ENCODE measurements at places on chromosomes 2 and 18.

- DNase-seq: no peak
Measured at GRCh38 chr2:38966678-38967077, 77.0 kb downstream of the ARHGEF33 start.

DNA sequence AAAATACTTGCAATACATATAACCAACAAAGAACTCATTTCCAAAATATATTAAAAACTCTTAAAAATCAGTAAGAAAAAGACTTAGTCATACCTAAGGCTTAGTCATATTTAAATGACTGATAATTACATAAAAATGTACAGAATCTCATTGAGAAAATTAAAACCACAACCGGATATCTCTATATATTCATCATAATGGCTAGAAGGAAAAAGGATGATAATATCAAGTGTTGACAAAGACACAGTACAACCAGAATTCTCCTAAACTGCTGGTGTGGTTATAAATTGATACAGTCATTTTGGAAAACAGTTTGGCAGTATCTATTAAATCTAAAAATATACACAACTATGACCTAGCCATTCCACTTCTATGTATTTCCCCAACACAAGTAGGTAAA lies 27.1 kb upstream of the IHH start:
- no peak for DNase-seq

DNA sequence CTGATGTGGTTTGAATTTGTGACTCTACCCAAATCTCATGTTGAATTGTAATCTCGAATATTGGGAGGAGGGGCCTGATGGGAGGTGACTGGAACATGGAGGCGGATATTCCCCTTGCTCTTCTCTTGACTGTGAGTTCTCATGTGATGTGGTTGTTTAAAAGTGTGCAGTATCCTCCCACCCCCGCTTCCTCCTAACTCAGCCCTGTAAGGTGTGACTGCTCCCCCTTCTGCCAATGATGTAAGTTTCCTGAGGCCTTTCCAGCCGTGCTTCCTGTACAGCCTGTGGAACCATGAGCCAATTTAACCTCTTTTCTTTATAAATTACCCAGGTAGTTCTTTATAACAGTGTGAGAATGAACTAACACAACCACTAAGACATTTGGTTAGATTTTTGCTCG lies 458.4 kb downstream of the THSD7B start:
- no peak for DNase-seq

- no peak for DNase-seq
Measured at GRCh38 chr2:7655629-7656028, 738.4 kb downstream of the RNF144A start.

- DNase-seq: no peak
Measured at GRCh38 chr2:219603771-219604170, 6.1 kb downstream of the STK11IP start.

DNA sequence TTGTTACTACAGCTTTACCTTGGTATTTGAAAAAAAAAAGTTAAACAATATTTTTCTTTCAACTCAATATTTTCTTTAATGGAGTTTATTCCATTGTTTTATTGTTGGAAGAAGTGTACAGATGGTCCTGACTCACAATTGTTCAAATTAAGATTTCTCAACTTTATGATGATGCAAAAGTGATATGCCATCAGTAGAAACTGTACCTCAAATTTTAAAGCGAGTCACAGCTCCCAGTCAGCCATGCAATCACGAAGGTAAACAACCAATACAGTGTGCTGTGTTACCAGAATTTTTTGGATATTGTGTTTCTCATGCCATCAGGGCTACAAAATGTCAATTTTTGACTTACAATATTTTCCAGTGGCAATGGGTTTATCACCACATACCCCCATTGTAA lies 54.0 kb upstream of the COL5A2 start:
- no peak for DNase-seq

- DNase-seq: no peak
Measured at GRCh38 chr2:140734992-140735391, 1395.8 kb downstream of the LRP1B start.

- DNase-seq: no peak
Measured at GRCh38 chr18:37303009-37303408, 262.6 kb downstream of the CELF4 start.

DNA sequence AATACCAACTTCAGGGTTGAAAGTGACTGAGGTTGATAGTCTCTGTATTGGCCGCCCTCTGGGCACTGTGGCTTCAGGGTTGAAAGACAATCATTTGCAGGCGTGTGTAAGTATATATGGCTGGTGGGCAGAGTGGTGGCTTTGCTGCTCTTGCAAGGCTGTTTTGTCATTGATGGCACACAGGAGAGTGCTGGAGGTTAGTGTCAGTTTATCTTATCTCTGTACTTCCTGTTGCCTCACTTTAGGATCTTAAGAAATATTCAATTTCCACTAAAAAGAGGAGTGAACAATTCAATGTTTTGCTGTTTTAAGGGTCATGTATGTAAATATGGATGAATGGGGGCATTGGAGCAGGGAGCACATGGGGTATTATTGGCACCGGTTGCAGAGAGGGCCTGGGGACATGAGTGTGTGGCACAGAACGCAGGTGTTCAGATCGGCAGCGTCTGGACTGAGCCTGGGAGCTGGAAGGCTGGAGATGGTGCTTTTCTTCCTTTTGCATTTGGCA lies 51.5 kb downstream of the NCK2 start:
- DNase-seq: no peak

DNA sequence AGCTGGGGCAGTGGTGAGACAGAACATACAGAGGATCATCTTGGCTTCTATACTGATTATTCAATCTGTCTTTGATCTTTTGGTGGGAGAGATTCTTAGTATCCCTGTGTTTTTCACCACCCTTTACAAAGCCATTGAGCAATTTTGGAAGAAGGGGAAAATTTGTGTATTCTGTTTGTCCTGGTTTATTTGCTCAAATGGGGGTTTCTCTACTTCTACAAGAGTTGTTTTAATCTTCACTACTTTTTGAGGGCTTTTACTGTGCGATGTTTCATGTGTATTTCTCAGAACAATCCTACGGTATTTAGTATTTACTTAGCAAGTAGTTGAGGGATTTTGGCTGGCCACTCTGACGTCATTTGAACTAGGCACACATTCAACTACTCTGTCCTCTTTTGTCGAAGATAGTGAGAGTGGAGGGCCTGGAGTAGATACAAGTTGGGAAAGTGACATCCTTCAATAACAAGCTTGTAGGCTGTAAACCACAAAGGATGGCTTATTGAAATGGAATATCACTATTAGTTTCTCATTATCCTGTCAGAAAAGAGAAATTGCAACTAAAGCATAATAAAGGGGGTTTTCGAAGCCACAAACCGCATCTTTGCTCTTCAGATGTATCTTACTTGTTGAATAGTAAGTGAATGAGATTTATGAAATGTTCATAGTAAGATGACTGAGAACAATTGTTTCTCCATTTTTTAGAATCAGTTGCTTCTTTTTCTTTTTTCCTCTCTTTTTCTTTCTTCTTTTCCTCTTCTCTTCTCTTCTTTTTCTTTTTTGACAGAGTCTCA lies 24.8 kb downstream of the FMNL2 start:
- DNase-seq: no peak

GRCh38 chr18:2547477-2548087 lies 23.7 kb downstream of the METTL4 start:
- no peak for DNase-seq

DNA sequence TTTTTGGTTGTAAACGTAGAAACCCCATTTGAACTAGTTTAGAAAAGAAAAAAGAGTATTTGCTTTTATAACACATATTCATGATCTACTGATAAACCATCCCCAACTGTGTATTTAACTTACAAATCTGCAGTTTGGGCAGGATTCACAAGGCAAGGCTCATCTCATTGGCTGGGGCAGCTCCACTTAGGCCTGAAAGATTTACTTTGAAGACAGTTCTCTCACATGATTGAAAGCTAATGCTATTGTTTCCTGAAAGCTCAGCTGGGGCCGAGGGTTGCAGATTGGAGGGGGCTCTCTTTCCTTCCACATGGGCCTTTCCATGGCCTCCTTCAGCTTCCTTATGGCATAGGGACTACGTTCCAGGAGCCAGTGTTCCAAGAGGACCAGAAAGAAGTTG lies 47.4 kb downstream of the ARHGAP15 start:
- no peak for DNase-seq

DNA sequence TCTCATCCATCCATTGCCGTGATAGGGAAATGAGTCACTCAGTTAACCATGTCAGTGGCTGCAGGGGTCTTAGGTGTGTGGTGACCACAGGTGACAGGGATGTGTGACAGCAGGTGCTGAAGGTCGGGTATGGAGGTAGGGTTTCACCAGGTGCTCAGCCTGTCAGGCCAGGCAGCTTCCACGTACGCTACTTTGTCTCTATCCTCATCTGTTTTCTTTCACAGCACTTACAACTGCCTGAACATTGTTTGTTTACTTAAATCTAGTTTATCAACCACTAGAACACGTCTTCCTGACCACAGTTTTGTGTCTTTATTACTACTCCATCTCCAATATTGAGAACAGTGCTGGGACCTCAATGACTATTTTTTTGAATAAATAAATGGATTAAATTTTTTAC lies 11.4 kb upstream of the UXS1 start:
- no peak for DNase-seq

DNA sequence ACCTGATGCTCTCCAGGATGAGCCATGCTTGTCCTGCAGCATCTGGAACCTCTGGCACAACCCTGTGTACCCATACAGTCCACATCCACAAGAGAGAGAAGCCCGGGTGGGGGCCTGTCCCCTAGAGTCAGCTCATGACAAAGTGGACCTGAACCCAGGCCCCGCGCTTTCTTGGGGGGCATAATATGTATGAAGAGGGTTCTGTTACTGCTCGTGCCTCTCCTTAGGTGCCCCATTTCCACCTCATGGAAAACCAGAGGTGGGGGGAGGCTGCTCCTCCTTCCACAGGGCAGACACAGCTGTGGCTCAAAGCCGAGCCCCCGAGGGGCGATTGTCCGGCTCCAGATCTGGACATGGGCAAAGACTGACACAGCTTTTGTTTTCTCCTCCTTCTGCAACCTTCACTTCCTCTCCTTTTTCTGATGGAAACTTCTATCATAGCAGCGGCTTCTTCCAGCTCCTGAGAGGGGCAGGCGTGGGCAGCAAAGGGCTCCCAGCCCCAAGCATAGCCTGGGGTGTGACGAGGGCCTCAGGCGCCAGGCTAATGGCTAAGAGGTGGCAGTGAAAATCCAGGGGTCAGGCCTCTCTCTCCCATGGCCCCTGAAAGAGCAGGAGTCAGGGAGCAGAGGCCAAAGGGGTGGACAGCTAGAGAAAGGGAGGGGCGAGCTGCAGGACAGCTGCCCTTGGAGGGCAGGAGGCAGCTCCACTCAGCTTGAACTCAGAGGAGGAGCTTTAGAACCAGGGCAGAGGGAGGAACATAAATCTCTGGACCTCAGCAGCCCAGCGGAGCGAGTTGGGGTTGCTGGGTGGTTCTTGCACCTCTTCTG lies 155.5 kb downstream of the ZFP36L2 start:
- no peak for DNase-seq

DNA sequence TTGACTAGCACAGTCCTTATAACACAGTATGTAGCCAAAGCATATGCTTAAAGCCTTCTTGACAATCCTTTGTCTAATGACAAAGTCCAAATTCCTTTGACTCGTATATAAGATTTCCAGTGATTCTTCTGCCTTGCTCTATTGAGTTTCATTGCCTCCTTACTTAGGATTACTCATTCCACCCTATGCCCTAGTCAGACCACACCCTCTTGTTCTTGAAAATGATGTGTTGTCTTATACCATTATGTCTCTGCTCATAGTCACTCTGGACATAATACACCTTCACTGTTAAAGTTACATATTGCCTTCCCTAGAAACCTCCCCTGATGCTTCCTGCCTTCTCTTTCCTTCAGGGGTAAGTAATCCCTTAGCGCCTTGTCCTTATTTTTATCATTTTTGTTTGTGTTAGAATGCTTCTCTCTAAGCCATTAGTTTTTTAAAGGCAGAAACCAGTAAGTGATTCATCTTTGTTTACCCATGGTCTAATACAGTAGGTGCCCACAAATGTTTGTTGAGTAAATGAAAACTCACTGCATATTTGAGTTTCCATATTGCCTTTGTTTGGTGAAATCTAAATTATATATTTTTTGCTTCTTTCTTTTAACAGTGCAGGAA lies 19.3 kb downstream of the GPD2 start:
- no peak for DNase-seq

DNA sequence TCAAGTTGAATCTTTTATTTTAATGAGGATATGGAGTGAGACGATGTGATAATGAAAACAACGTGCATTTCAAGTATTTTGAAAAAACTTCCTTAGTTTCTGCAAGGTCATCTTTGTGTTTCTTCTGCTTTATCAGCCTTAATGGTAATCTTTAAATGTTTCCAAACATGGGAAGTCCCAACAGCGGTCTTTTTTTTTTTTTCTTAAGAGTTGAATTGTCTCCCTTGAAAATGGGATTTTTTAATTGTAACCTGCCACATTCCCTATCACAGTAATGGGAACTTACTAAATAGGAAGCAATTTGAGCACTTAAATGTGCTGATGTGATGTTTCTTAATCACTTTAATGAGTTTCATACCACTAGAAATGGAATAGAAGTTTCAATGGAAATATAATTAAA lies 45.8 kb downstream of the ATIC start:
- no peak for DNase-seq

GRCh38 chr2:219056896-219057708 lies 3.6 kb downstream of the IHH start:
- DNase-seq: no peak

DNA sequence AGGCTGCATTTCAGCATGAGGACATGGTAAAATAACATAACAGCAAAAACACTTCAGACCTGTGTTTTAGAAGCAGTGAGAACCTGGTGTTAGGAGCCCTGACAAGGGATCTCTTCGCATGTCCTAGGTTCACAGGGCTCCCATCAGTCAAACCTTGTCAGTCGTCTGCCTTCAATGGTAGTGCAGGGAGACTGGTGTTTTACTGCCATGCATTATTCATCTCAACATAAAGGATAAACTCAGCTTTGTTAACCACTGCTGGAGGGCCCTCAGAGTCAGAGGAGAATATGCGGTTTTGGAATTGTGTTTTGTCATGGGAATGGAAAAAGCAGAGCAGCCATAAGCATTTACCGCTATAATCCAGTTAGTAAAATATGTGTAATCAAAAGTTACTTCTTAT lies 275.9 kb upstream of the GCFC2 start:
- no peak for DNase-seq

- DNase-seq: no peak
Measured at GRCh38 chr18:27004056-27004829, 138.7 kb upstream of the AQP4 start.

DNA sequence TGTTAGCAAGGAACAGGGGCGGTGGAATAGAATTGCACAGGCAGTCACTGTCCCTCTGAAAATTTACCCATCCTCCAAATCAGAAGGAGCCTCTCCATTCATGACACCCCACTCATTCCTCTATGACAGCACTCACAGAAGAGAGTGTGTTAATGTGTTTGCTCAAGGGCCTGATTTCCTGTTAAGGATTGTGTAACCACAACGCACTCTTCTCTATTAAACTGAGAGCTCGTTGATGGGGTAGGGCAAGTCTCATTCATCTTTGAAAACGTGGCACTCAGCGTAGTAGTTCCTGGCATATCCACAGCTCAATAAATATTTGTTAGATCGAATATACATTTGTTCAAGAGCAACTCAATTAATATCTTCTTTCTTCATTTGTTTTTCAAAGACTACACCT lies 106.4 kb downstream of the VAPA start:
- DNase-seq: no peak

GRCh38 chr2:234588054-234588430 lies 91.2 kb upstream of the ARL4C start:
- DNase-seq: no peak

All from suprapubic skin (tissue), 4 donors.